ENCODE measurements at places on chromosomes 2 and 18.

DNA sequence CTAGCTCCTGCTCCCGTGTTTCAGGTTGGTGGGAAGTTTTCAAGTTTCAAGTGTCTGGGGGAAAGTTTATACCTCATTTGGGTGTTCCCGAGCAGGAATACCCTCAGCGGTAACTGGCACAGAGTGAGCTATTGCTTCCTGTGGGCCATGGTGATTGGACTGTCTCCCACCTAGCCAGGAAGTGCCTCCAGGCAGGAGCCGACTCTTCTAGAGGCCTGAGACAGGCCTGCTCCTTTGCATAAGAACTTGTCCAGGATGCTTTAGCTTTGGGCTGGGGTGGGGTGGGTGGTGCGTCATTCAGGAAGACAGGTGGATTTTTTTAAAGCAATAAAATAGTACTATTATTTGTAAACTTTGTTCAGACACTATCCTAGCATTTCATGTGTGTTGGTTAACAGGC lies 23.5 kb upstream of the DNMT3A start:
- DNase-seq: no peak

DNA sequence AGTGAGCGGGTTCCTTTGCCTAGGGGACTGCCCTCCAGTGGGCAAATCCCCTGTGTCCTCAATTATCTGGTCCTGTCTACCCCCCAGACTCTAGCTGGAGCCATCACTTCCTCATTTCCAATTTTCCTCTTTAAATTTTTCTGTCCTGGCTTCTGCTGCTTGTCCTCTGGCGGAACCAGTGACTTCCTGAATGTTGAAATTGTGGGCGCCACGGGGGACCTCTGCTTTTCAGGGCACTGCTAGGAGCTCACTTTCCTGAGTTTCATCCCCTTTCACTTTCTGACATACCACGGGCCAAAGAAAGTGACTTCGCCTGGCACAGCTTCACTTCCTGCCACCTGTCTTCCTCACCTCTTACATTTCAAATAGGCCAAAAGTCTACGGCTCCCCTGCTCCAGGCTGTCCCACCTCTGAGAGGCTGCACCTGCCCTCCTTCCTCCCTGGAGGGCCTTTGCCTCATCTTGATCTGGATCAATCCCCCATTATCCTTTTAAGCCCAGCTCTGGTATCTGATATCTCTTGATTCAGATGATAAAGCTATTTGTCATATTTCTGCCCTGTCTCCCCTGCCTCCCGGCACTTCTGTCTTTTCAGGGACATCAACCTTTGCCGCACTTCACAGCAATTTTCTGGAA lies 1.4 kb upstream of the MARCO start:
- no peak for DNase-seq

DNA sequence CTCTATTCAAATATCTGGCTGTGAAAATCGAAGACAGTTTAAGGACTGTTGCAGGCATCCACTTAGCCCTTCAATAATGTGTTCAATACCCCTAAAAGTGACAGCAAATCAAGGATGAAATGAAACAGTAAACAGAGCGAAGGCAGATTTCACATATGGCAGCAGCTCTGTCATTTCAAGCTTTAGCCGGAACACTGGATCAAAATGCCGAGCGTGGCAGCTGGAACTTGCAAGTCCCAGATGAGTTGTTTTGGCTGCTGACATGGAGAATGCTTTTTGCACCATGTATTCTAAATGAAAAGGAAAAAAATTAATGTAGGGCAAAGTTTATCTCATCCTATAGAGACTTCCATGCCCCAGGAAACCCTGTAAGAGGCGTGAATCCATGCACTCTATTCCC lies 18.0 kb downstream of the LRRC30 start:
- no peak for DNase-seq

DNA sequence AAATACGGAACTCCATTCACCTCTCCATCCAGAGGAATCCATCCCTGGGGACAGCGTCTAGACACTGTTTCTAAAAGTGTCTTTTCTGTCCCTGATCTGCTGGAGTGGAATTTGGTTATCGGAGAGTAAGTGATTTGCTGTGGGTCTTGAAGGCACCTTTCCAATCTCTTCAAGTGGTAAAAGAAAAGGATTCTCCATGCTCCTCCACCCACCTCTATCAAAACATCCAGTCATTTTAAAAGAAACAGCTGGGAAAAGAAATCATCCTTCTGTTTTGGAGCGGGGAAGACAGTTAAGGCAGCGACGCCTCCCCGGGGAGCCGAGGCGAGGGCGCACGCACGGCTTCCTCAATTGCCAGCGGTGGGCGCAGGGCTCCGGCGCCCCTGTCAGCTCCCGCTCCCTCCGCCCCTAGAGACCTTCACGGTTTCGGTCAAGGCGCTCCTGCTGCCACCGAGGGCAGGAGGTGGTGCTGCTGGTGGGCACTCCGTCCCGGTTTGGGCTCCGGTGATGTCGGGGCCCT lies 547 bp downstream of the SLC35F5 start:
- no peak for DNase-seq

- DNase-seq: no peak
Measured at GRCh38 chr2:65062843-65063825, 6.9 kb downstream of the CEP68 start.

DNA sequence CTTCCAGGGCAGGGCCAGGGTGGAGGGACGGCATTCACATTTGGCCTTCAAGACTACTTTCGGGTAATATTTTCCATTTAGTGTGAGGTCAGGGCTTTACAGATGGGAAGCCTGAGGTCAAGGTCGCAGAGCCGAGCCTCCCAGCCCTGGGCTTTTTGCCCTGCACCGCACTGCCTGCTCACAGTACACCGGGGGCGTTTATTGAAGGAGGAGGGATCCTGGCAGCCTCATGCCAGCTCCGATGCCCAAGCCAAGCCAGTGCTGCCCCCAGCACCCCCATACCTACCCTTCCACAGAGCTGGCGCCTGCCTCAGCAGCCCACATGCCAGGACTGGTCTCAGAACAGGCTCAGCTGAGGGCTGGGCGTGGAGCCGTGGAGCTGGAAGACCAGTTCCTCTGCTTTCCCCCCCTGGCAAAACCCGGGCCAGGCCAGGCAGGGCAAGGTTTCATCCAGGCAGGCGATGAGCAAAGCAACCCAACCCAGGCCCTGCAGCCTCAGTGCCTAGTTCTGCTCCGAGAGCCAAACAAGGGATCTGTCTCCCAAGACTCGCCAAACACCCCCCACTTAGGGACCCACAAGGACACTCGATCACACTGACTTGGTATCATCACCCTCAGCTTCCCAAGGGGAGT lies 11.9 kb downstream of the SDC1 start:
- DNase-seq: no peak

- DNase-seq: no peak
Measured at GRCh38 chr2:14126846-14127245, 505.7 kb upstream of the LRATD1 start.

- no peak for DNase-seq
Measured at GRCh38 chr2:216635701-216636550, 2.7 kb downstream of the IGFBP2 start.

GRCh38 chr2:189614585-189614984 lies 34.0 kb upstream of the SLC40A1 start:
- DNase-seq: no peak

DNA sequence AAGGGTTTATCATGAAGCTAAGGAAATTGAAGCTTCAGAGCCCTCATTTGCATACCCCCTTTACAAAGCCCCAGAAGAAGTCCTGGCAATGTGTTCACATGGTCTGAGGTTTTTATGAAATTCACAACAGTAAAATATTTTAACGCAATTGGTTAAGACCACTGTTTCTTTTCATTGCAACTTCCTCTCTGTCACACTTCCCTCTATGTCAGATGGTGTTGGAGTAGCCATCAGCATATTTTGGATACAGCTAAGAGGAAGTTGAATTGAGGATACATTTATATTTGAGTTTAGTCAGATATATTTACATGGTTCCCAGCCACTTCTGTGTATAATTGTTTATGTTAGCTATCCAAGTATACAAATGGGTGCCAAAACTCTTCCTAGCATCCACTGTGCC lies 170.0 kb downstream of the TXNL1 start:
- no peak for DNase-seq

- no peak for DNase-seq
Measured at GRCh38 chr2:70045405-70045804, 41.9 kb upstream of the PCBP1 start.

GRCh38 chr2:199440118-199440517 lies 17.6 kb downstream of the SATB2 start:
- DNase-seq: no peak

- no peak for DNase-seq
Measured at GRCh38 chr18:28332071-28332470, 155.1 kb upstream of the CDH2 start.

All from GM19239 (cell line).